ENCODE measurements at places on chromosomes 4 and X.

- DNase-seq = no peak
Observed at GRCh38 chrX:40931921-40932320, 153.3 kb upstream of the USP9X start.

DNA sequence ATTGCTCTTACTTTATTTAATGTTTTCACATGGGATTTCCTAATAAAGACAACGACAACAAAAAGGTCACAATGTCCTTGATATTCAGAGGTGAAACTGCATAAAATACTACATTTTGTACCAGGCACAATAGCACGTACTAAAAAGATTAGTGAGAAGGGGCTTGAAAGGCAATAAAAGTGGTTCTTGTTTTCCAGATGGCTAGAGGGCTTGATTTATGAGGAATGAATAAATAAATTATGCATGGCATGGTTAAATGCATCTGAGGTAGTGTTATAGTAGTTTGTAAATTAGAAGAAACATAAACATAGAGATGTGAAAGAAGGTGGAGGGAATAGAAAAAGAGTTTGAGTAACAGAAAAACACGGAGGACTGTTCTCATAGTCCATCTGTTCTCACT, 123.4 kb downstream of the CLCN5 start:
- no peak for DNase-seq

- no peak for DNase-seq
Observed at GRCh38 chr4:82644734-82645126, 82.9 kb upstream of the TMEM150C start.

DNA sequence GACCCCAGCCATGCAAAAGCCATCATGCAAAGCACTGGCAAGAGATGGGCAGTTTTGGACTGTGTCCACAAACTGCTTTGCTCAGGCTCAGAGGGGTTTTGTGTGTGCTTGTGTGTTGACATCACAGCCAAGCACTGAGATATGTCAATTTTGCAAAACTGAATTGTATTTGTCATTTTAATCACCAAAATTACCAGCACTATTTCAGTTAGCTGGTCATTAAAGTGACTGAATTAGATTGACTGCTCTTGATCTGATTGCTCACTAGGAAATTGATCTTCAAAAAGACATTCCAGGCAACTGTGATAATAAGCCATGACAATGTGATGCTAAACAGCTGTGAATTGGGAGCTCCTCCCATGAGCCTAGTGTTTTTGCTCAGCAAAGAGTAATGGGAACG, 337.3 kb upstream of the GNPDA2 start:
- DNase-seq = no peak

- DNase-seq = no peak
Observed at GRCh38 chrX:45843518-45843917, 642.8 kb upstream of the DIPK2B start.

DNA sequence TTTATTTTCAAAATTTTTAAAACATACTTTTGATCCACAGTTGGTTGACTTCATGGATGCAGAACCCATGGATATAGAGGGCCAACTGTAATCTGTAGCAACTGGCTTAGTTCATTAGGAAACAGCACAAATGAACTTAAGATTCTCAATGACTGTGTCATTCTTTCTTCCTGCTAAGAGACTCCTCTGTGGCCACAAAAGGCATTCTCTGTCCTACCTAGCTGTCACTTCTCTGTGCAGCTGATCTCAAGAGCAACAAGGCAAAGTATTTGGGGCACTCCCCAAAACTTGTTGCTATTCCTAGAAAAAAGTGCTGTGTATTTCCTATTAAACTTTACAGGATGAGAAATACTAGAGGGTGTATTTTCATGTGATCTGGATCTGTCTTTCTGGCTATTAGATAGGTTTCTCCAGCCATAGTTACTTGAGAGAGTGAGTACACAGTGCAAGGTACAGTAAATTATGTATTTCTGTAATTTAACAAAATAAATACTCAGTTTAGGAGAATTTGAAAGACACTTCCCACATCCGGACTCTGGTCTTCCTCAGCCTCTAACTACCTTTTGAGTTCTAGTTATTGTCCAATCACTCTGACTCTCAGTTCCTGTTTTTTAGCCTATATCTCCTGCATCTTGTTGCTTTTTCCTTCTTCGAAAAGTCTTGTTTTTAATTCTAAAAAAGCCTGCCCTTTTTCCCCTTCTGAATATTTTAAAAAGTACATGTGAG, 21.8 kb downstream of the TLR2 start:
- DNase-seq = no peak

GRCh38 chrX:39907964-39908661, 189.6 kb downstream of the BCOR start:
- DNase-seq = peak; percentile 74

- DNase-seq = no peak
Observed at GRCh38 chrX:16873106-16873505, 2.9 kb upstream of the RBBP7 start.

- no peak for DNase-seq
Observed at GRCh38 chr4:37623125-37623524, 63.1 kb downstream of the RELL1 start.

DNA sequence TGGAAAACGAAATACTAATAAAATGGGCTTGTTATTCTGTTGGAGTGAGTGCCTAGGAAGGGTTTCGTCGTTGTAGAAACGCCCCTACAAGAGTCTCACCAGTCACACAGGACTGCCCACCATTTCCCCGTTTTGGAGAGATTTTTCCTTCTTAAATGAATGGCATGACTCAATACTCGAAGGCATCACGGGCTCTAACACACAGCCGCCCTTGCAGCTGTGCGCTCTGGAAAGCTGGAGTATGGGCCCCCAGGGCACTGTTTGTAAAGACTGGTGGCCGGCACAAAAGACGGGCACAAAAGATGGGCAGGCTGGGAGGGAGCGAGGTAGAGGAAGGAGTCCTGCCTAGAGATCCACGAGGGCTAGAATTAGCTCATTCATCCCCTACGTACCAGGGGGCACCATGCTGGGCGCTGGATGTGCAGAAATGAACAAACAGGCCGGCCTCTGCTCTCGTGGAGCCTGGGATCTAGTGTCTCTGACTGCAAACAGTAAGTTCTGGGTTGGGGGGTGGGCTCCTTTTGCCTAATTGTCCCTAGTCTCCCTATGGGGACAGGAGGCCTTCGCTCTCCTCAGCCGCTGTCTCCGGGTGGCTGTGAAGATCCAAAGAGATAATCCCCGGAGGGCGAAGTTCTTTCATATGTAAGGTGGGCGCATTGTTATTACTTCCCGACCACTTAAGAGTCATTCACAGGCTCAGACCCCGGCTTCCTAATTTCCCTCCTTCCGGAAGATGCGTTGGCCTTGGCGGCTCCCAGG, 1.0 kb upstream of the SFRP2 start:
- DNase-seq = peak; percentile 83

- DNase-seq = no peak
Observed at GRCh38 chrX:38856670-38857265, 55.5 kb downstream of the MID1IP1 start.

- DNase-seq = no peak
Observed at GRCh38 chr4:162911349-162911748, 255.3 kb downstream of the NAF1 start.

GRCh38 chr4:174401471-174402130, 117.9 kb downstream of the CEP44 start:
- no peak for DNase-seq

DNA sequence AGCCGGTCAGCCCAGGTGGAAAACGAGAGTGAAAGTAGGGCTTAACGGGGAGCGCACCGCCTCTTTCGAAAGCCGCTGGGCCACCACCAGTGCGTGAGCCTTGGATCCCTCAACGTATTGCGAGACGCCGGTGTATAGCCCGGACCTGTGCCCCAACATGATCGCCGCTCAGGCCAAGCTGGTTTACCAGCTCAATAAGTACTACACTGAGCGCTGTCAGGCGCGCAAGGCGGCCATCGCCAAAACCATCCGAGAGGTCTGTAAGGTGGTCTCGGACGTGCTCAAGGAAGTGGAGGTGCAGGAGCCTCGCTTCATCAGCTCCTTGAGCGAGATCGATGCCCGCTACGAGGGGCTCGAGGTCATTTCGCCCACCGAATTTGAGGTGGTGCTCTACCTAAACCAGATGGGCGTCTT, 929 bp downstream of the MAB21L2 start:
- peak; percentile 39 for DNase-seq

- peak; percentile 46 for DNase-seq
Observed at GRCh38 chr4:16897991-16898827, at the start of gene LDB2. TSS of gene LDB2 (minus strand) at chr4:16898645.

- DNase-seq = no peak
Observed at GRCh38 chr4:71587995-71588394, 195.9 kb downstream of the GC start.

DNA sequence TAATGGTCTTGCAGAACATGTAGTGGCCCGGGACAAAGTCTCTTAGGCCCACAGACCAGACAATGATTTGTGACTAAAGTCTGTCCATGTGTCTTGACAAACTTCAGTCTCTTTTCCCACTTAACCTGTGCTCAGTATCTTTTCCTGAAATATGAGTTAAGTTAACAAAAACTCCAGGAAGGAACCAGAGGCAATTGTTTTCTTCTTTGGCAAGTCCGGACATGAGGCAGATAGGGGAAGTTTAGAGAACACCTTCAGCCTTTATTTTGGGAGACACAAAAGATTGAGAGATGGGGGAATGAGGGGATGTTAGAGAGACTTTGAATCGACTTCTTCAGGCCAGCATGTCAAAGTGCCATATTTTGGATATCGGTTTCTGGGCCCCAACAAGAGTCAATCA, 80.2 kb upstream of the FRMPD4 start:
- no peak for DNase-seq

DNA sequence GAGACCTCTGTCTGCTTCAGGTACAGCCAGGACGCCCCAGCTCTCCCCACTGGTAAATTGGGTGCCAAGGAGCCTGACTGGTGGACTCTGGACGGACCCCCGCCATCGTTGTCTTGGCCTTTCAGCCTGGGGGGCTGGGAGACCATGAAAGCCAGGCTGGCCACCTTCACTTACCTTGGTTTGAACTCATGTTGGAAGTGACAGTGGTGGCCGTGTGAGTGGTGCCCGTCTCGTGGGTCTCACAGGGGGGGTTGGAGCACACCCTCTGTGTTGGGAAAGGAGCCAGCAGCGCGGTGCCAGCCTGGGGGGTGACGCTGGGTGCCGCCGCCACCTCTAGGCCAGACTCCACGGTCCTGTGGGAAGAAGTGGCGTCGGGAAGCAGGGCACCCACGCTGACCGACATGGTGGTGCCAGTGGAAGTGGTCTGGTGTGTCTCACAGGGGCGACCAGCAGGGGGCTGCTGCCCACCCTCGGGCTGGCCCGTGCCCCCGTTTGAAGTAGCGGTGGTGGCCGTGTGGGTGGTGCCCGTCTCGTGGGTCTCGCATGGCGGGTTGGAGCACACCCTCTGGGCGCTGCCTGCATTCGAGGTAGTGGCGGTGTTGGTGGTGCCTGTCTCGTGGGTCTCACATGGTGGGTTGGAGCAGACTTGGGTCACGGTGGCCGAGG, 9.6 kb upstream of the RENBP start:
- DNase-seq = peak; percentile 78

Measured in H7 (cell line).